ENCODE measurements at places on chromosomes 5 and 9.

GRCh38 chr5:76571559-76571958, 51.6 kb downstream of the F2RL2 start:
- no peak for DNase-seq

GRCh38 chr9:137679249-137679648, 60.4 kb downstream of the EHMT1 start:
- peak; percentile 2 for DNase-seq

GRCh38 chr5:139177809-139178588, 20.2 kb downstream of the SIL1 start:
- peak; percentile 44 for DNase-seq

DNA sequence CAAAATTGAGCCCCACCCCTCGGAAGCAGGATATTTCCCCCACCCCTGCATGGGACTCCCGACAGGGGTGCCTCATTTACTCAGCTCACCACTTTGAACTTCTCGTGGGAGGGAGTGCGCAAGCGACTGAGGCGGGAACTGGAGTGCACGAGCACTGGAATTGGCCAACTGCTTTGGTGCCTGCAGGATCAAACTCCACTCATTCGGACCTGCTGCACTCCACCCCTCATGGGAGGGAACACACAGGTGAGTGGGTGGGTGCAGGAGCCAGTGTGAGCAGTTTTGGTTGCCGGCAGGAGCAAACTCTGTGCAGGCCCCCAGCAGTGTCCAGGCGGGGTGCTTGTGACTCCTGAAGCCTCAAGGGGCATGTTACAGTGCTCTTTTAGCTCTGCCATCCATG, 301.2 kb downstream of the TUSC1 start:
- DNase-seq = no peak

DNA sequence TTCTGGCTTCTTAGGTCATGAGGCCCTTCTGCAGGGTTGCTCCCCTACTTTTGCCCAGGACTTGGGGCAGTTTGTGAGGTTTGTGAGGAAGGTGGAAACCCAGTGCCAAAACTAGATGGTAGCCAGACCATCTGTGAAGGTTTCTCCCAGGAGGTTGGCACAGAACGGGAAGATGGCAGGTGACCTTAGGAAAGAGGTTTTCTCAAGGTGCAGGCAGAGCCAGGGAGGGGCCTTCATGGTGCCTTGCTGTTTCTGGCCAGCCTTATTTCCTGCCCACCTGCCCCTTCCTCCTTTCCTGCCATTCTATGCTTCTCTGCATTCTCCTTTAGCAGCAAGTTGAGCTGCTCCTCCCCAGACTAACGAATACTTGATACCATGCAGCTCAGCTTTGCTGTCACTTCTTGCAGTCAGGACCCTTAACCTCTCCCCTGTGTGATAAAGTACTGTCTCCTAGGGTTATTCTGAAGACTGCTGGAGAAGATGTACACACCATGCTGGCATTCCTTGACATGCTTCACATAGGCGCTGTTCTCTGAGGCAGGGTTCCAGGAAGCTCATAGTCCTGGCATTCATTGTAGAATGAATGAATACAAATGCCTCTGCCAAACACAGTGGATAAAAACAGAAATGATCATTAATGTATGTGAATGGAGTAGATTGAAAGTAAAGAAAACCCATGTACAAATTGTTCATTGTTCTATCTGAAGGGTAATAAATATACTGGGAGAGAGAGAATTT, 154.3 kb downstream of the KDM4C start:
- no peak for DNase-seq

DNA sequence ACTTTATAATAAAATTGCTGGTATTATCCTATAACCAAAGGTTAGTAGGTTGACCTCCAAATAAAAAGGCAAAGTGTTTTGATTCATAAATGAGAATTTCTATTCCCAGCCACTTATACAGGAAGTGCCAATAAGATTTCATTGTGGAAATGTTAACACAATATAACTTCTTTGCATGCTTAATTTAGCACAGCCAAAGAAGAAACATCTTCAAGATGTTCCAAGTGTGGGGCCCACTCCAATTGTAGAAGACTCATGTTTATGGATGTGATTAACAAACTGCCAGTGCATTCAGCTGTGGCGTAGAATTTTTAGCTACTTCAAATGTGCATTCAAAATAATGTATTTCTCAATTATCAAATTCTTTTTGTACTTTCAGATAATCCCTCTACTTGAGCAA, 402.3 kb downstream of the DEPDC1B start:
- no peak for DNase-seq

- DNase-seq = peak; percentile 49
Observed at GRCh38 chr5:146785065-146785464, 93.5 kb downstream of the PPP2R2B start.
